ENCODE measurements at places on chromosomes 6 and 20.

GRCh38 chr20:478010-478948 is 15.9 kb upstream of the TBC1D20 start:
- DNase-seq = no peak

GRCh38 chr6:166588691-166589336 is 2.3 kb upstream of the RAMACL start:
- no peak for DNase-seq

DNA sequence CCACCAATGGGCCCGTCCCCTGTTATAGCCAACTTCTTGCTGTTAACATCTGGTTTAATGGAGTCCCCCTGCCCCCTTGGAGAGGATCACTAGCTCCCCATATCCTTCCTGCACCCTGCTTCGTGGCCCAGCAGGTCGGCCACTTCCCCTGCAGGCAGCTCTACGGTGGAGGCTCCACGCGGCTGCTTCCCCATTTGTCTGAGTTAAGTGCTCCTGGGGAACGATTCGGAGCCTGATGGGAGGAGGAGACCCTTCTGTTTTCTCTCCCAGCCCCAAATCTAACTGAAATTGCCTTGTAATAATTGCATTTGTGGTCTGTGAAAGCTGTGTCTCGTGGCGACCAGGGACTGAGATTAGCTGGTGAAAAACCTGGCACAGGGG is 74.6 kb downstream of the SULF2 start:
- DNase-seq = no peak

DNA sequence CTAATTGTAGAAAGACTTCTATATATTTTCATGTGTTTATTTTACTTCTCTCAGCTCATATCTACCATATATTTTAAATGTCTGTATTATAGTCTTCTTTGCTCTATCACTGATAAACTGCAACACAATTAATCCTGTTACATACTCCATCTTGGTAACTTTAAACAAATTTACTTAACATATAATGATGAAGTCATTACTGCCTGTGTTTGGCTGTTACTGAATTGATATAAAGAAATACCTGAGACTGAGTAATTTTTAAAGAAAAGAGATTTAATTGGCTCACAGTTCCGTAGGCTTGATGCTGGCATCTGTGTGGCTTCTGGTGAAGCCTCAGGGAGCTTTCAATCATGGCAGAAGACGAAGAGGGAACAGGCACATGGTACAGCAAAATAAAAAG is 1480.4 kb downstream of the HACE1 start:
- DNase-seq = no peak

GRCh38 chr6:26027491-26028211 is 59.6 kb upstream of the HFE start:
- DNase-seq = no peak

DNA sequence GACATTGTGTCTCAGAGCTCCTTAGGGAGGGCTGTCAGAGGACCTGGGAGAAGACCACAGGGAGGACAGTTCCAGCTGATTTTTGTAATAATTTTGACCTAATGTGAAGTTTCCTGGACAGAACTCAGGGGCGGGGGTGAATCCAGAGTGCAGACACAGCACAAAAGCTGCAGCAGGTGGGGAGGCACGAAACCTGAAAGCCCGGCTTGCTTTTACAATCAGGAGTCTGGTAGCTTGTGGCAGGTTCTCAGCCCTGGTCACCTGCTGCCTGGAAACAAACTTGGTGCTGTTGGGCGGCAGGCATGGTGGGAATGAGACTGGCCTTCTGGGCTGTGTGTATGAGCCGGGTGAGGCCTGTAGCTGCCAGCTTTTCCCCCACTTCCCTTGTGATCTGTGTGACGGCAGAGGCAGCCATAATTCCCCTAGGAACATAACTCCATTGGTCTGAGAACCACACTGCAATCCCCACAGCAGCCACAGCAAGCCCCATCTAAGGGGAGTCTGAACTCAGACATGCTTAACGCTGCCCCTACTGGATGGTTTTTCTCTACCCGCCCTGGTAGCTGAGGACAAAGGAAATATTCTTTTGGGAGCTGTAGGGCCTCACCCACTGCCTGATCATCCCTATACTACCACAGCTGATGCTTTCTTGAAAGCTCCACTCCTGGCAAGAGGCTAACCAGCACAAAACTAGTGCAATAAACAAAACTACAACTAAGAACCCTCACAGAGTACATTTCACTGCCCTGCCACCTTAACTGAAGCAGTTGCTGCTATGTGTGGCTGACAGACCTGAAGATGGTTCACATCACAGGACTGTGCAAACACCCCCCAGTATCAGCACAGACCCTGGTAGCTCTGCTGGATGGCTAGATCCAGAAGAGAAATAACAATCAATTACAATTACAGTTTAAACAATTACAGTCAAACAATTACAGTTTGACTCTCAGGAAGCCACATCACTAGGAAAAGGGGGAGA is 1055.1 kb upstream of the GJE1 start:
- no peak for DNase-seq

- DNase-seq = no peak
Observed at GRCh38 chr20:237929-238328, 10.9 kb downstream of the DEFB129 start.

- no peak for DNase-seq
Observed at GRCh38 chr6:109747221-109747620, 56.1 kb downstream of the FIG4 start.

GRCh38 chr6:38755874-38756273 is 40.8 kb downstream of the DNAH8 start:
- no peak for DNase-seq

DNA sequence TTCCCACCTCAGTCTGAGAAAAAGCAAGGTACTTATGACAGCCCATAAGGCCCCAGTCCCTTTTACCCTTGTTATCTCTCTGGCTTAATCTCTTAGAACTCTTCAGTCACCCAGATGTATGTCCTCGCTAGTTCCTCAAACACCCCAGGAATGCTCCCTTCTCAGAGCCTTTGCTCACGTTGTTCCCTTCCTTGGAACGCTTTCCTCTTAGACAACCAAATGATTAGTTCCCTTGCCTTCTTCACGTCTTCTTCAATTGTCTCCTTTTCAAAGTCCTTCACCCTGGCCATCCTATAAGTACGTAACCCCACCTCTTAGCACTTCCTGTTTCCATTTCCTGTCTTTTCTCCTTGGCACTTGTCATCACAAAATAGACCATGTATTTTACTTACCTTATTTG is 1.1 kb upstream of the APOBEC2 start:
- no peak for DNase-seq

DNA sequence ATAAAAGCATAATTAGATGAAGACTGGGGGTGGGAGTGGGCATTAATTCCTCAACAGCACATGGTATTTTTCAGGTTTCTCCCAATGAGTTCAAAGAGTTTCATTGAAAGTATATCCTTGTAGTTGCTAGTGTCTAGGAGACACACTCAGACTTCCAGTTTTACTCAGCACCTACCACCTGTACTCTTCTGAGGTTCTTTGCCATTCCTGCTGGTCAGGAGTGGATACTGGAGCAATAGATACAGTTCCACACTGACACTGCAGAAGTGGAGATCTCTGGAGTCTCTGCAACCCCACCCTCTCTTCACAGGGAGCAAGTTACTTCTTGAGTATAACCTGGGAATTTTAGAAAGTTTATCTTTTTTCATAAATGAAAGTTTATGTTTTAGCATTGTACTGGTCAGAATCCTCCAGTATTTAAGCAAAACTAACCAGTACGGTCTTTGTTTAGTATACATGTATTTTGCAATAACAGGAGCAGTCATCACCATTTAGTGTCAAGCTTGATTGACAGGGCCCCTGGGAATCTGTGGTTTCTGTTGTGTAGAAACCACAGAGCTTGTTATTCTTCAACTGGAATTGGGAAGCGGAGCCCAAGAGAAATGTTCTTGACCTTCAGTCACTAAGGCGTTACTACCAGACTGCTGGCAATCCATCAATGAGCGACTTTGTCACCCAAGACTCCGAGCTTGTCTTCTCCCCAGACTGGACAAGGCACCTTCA is 148.1 kb downstream of the ZDHHC14 start:
- DNase-seq = no peak

DNA sequence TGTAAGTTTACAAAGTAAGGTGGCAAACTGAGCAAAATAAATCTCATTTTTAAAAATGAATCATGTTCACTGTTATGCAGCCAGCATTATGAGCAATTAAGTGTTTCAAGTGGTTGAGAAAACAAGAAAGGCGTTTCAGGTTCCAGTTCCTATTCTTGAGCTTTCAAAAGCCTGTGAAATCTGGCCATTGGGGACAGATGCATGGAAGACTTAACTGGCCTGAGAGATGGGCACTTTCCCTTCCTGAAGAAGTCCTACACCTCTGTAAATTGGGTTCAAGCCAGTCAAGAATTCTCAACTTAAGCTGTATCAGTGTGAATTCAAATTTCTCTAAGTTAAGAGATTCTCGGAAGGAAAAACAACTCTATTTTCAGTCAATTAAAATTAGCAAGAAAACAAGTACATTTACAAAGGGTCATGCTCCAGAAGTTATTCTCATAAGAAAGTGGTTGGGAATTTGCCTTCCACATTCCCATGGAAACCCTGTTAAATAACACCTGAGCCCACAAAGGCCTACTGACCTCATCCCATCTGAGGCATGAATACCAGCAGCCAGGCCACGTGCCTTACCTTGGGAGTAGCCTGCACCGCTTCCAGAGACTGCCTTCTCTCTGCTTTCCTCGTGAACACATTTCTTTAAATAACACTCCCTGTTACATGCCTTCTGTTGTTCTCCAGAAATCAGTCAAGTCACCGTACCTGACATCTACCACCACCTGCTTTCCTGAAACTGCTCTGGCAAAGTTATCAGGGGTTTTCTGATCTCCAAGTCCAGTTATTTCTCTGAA is 19.4 kb downstream of the MAP3K5 start:
- DNase-seq = no peak

GRCh38 chr6:135170238-135170637 is 10.9 kb upstream of the MYB start:
- DNase-seq = no peak

- no peak for DNase-seq
Observed at GRCh38 chr20:33031531-33031930, at the start of gene BPIFB6. Gene BPIFB6 (plus strand): TSS chr20:33031648. CDS start chr20:33031648, 0 bp downstream.

DNA sequence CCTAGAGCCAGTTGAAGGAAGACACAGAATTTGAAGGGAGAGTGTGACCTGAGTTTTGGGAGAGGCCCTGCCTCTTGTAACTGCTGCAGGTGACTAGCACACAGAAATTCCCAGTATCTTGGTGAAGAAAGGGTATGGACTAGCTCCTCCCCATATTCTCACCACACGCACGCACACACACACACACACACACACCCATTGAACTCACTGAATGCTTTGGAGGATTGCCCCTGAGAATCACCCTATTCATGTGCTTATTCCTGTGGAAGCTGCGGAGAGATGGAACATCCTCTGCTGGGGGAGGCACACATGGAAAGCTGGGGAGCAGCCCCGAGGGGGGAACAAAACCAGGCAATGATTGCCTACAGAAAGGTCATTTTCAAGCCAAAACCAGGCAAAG is 6.2 kb upstream of the LMBRD1 start:
- no peak for DNase-seq

DNA sequence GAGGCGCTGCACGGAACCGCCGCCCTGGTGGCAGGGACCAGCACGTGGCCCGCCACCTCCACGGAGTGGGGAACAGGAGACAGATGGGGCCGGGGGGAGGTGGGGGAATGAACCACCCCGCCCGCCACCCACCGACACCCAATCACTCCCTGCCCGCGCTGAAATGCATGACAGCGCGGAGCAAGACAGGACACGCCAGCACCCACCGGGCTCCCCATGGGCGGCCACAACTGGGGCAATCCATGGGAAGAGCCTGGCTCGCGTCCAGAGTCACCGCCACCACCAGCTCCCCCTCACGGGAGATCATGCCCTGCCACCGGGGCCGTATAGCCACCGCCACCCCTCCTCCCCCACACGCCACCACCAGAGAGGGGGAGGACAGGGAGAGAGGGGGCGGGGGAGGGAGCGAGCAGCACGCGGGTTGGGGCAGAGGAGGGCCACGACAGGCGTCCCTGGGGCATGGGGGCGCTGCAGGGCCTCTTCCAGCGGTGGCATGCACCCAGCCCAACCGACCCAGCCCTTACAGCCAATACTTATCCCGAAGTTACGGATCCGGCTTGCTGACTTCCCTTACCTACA is 744.3 kb upstream of the DEFB115 start:
- no peak for DNase-seq

DNA sequence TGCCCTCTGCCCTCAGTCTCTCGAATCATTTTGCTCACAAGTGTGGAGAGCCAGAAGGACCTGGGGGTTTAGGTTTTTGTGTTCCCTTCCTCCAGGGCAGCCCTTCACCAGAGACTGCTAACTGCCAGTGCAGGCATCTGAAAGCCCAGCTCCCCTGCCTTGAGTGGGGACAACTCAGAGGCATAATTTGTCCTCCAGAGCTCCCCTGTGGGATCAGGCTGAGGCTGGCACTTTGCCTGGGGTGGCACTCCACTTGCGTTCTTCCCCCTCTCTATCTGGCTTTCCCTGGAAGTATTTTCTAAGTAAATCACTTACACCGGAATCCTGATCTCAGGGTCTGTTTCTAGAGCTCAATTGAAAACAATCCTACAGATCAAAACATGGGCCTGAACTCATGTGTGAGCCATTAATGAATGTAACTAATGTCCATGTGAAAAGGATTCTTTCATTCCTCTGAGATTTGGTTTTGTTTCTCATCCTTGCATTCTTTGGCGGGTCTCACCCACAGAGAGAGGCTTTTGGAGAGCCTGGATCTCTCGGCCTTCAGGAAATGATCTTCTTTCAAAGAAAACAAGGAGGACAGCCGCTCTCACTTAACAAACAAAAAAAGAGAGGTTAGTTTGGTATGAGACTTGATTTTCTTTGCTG is 125.7 kb upstream of the RIPOR2 start:
- DNase-seq = no peak
